ENCODE measurements at places on chromosomes 2 and 18. TPM values are rescaled to one million over a fixed set of nuclear protein-coding genes. Genes with fewer than 3 reads are reported as not detected.

The SKOR2 gene
- not detected for total RNA-seq

The LYPD6 gene
- total RNA-seq: 0.07 TPM

The SRSF7 gene
- total RNA-seq: 65.2 TPM

The C2orf72 gene
- 6.3 TPM for total RNA-seq

The TUBA3D gene
- total RNA-seq: not detected

The CMPK2 gene
- total RNA-seq: 0.36 TPM

The TTC39C gene
- total RNA-seq: 13.5 TPM
